ENCODE measurements at places on chromosomes 1 and 21.

DNA sequence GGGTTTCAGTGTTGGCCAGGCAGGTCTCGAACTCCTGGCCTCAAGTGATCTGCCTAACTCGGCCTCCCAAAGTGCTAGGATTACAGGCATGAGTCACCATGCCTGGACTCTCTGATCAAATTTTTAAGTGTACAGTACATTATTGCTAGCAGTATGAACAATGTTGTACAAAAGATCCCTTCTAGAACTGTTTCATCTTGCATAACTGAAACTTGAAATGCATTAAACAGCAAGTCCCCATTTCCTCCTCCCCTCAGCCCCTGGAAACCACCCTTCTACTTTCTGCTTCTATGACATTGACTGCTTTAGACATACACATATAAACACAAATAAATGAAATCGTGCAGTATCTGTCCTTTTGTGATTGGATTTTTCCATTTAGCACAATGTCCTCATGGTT lies 463.4 kb downstream of the PTPRC start:
- no peak for DNase-seq

DNA sequence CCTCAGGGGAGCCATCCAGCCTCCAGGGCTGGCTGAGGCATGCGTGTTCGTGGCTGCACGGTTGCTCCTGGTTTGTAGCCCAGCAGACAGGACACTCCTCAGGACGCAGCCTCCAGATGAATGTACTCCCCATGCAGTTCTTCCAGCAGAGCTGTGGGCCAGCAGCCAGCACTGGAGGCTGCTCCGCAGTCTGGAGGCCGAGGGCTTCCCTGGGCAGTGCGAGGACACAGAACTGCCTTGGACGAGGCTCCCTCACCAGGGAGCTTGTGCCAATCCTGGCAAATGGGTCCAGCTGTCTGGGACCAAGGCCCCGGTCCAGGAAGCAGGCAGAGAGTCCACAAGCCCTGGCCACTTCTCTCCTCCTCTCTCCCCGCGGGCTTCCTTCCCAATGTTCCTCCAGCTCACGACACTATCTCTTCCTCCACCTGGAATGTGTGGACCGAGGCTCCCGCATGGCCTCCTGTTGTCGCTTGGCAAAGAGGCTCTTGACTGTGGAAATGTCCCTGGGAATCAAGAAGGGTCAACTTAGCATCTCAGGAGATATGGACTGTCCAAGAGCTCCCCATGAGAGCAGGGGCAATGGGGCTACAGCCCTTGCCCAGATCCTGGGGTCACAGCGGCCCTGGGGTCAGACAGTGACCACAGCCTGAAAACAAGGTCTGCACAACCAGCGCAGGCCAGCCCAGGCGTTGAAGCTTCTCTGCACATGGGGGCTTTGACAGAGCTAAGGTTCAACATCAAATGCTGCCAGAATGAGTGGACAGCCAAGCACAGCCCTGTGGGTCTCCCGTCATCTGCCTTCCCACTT lies 5.3 kb downstream of the EDN2 start:
- no peak for DNase-seq

DNA sequence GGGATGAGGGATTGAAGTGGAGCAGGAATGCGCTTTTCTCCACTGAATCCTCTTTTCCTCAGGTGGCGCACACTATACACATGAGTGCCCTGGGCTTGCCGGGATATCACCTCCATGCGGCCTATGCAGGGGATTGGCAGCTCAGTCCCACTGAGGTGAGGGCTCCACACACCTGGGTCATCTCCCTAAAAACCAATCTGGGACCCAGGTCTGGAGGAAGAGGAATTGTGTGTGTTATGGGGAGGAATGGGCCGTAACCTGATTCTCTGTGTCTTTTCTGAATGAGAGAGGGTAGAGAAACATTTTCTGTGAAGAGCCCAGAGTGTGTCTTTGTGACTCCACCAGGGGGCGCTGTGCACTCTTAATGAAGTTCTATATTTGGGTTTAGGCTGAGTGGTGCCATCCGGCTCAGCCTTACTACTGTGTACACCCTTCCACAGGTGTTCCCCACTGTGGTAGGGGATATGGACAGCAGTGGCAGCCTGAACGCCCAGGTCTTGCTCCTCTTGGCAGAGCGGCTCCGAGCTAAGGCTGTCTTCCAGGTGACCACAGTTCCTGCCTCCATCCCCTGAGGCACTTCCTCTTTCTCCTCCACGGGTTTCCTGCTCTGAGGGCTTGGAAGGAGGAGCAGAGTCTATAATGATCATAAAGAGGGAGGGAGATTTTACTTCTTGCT lies 1.5 kb downstream of the TOMM40L start:
- peak; percentile 52 for DNase-seq

DNA sequence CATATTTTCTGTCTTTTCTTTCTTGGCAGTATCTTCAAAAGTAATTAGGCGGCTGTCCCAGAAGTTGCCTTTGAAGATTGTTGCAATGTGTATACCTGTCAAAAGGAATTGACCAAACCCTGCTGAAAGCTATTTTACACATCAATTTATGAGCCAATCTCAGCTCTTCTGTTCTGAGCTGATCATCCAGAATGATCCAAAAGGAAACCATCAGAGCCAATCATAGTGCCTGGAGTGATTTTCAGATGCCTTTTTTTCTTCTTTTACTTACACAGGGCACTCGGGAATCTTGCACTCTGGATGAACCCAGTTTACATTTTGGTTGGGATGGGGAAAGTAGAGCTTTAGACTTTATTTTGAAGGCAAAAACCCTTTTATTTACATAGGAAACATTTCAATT lies 21.8 kb upstream of the APOBEC4 start:
- DNase-seq, result no peak

- DNase-seq, result no peak
Observed at GRCh38 chr1:113557187-113557586, 166.9 kb downstream of the MAGI3 start.

GRCh38 chr21:42523211-42523610 lies 9.6 kb downstream of the SLC37A1 start:
- no peak for DNase-seq

All from AG09319 (cell line).